Kidney epithelial cell (primary cell): ENCODE measurements at places on chromosomes 1 and 21.
A peak's percentile ranks its signal among the peaks of the same experiment; 100 is the strongest.

DNA sequence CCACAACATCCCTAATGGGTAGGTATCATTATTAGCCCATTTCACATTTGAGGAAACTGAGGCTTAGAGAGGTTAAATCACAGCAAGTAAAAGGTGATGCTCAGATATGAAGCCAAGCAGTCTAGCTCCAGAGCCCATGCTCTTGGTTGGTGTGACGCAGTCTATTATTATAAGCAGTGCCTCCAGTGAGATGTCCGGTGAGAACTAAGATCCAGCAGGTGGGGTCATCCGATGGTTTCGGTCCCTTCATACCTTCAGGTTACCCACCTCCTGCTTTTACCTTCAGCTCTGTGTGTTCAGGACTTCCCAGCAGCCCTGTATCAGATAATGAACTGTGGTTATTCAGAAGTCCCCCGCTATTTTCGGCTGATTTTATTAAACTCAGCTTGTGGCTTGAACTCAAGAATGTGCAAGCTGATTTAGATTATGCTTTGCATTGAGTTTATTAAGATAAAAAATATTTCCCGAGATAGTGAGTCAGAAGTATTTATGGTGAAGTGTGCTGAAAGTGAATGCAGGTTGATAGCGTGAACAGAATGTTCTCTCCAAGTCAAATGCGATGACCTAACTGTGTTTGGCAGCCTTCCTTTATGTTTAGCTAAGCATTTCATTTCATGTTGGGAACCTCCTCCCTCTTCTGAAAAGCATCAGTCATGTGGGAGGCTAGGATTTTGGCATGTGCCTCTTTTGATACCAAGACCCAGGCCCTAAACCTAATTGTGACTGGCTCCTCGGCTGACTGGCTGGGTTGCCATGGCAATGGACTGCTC lies 160.9 kb upstream of the UBE2U start:
- DNase-seq, result peak; percentile 90

DNA sequence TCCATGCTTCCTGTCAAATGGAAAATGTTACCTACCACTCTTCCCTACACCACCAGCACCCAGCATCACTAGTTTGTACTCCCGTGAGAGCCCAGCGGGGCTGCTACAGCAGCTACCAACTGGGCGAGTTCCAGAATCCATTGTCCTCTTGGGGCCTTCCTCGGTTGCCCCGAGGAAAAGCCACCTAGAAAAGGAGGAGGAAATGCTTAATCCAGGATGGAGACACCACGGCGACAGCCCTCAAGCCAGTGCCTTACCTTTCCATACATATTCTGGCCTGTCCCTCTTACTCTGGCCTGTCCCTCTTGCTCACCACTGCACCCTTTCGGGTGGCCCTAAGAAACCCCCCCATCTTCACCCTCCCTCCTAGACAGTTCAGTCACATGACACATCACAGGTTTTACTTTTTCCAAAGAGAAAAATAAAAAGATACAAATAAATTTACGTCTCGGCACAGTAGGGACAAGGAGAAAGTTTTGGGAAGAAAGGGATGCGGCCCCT lies 478 bp downstream of the RIT1 start:
- DNase-seq, result no peak

- DNase-seq, result peak; percentile 61
These were observed 12.5 kb upstream of the GPR153 start for GRCh38 chr1:6273380-6273891.

- DNase-seq, result no peak
These were observed 81.6 kb downstream of the ZP4 start for GRCh38 chr1:237809099-237809498.

DNA sequence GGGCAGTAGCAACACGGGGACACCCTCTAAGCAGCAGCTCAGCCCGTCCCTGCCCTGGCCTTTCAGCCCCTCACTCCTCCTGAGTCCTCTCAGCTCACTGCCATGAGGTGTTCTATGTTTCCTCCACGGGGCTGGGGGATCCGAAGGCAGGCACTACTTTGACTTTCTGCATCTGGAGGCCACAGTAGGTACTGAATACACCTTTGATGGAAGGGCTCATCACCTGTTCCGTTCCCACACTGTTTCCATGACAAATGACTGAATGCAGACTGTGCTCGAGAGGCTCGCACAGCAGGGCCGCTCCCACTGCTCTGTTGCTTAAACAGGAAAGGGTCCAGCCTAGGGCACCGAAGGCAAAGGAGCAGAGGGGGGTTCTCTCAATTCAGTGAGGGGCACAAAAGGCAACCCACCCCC lies 77.6 kb upstream of the DNAH14 start:
- no peak for DNase-seq

DNA sequence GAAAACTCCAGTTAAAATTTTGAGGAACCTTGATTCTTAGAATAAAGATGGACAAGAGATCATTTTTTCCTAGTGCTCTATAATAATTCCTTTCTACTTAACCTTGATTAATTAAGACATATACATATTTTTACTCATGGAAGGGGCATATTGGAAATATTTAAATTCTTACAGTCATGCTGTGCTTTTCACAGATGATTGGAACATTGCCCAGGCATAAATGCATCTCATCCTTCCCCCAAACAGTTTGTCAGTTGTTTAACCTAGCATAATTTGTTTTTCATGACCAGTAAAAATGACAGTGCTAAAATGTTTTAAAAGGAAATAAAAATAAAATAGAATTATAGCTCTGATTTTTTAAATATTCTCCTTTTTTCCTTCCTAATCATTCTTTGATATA lies 140.0 kb downstream of the DNM3 start:
- DNase-seq, result no peak

DNA sequence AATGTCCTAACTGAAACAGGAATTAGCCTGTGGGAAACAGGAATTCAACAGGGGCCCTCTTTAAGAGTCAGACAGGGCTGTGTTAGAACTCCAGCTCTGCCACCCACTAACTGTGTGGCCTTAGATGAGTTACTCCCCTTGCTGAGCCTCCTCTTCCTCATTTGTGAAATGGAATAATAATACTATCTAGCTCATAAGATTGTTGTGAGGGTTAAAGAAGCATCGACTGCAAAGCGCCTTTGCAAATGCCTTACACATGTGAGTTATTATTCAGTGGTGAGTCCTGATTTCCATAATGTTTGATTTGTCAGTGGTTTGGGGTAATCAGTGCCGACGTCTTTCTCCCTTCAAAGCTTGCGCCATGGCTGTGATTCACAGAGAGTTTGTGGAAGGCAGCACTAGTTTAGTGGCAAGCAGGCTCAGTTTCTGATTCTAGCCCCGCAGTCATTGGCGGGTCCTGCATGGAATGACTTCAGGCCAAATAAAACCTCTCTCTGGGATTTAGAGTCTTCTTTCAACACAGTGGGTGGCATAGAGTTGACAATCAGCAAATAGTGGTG lies 388.5 kb downstream of the PLPP3 start:
- no peak for DNase-seq

- no peak for DNase-seq
These were observed 52.2 kb downstream of the PLA2G4A start for GRCh38 chr1:186880982-186881381.

DNA sequence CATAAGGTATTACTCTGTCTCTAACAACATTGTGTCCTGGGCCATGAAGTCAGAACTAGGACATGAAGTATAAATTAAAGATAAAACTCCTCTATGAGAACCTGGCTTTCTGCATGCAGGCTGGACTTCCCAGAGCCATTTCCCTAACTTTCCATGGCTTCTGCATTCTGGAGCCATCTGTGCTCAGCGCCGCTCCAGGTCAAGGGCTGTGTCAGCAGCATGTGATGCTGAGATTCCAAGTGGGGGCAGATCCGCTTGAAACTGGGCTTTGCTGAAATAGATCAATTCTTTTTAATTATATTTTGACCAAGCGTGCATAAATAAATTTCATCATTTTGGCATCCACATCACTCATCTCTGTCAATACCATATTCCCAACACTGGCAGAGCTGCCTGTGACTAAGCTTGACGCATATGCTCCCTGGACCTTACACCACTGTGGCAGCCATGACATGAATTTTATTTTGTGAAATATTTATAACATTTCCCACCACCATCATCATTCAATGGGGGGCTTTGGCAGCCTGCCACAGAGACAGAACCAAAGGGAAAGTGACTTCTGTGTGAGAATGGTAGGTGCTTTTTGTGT lies 110.4 kb upstream of the KCNK1 start:
- DNase-seq, result no peak

DNA sequence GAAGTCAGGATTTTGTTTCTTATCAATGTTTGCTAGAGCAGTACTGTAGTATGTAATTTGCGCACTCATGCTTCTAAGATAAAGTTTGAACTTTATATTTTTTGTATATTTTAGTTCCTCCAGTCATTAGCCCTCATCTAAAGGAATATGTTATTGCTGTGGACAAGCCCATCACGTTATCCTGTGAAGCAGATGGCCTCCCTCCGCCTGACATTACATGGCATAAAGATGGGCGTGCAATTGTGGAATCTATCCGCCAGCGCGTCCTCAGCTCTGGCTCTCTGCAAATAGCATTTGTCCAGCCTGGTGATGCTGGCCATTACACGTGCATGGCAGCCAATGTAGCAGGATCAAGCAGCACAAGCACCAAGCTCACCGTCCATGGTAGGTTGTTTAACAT lies 252.2 kb downstream of the TPR start:
- no peak for DNase-seq

GRCh38 chr1:158062174-158062573 lies 68.7 kb downstream of the KIRREL1 start:
- no peak for DNase-seq

DNA sequence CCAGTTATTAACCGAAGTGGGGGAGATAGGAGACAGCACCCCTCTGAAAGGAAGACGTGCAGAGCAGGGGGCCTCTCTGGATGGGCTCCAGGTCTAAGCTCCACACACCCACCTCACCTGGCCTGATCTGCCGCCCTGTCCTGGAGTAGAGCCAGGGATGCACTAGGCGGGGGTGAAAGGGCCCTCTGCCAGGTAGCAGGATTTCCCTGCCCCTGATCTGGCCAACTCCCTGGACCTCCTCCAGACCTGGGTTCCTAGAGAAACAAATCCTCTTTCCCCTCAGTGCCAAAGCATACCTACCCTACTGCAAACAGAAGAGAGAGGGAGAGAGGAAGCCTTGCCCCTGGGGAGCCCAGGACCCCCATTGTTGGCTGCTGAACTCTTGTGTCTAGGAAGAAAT lies 2.0 kb downstream of the CRABP2 start:
- no peak for DNase-seq

DNA sequence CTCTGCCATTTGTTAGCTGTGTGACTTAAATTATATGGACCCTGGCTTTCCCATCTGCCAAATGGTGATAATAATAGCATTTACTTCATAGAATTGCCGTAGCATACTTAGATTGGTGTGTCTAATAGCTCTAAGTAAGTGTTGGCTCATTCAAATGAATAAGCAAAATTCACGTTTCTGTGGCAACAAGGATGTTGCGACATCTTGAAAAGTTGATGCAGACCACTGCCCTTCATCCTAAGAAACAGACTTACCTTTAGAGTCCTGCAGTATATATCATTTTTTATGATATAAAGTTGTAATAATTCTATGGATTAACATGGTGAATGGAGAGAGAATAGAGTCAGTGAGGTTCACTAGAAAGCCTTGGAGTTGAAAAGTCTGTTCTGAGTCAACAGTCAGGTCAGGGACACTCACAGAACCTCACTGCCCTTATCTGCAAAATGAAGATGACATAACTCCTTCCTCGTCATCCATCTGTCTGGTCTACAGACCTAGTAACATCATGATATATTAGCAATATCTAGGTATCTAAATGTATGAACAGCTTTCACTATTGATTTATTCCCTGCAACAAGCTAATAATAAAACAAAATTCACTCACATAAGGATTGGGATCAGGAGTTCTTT lies 167.3 kb upstream of the C8B start:
- DNase-seq, result no peak

- no peak for DNase-seq
These were observed 92.3 kb upstream of the NFIA start for GRCh38 chr1:60989749-60990713.

DNA sequence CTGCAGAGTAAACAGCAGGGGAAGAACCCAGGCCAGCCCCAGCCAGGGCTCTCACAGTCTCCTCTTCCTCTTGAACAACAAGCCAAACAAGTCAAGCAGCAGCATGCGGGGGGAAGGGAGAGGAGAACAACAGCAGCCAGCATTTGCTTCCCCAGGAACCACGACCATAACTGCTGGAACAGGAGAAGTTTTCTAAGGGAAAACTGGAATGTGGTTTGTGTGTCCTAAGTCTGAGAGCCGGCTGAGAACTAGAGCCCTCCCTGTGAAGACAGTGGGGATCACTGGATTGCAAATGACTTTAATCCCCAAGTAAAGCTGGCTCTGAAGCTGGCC lies 48.2 kb downstream of the COQ8A start:
- no peak for DNase-seq

- no peak for DNase-seq
These were observed 340.1 kb downstream of the MATN1 start for GRCh38 chr1:30383221-30383711.

GRCh38 chr1:10057343-10057742 lies 24.6 kb downstream of the UBE4B start:
- DNase-seq, result no peak

- DNase-seq, result no peak
These were observed 5.9 kb upstream of the CXADR start for GRCh38 chr21:17506951-17507350.

- no peak for DNase-seq
These were observed 71.4 kb downstream of the MDM4 start for GRCh38 chr1:204587621-204588020.

GRCh38 chr1:99717005-99717404 lies 49.4 kb downstream of the FRRS1 start:
- no peak for DNase-seq

GRCh38 chr1:244413736-244414135 lies 38.0 kb downstream of the ADSS2 start:
- DNase-seq, result no peak
